Nucleus accumbens (tissue), 56 donors: ENCODE measurements at places on chromosomes 6 and 20.

DNA sequence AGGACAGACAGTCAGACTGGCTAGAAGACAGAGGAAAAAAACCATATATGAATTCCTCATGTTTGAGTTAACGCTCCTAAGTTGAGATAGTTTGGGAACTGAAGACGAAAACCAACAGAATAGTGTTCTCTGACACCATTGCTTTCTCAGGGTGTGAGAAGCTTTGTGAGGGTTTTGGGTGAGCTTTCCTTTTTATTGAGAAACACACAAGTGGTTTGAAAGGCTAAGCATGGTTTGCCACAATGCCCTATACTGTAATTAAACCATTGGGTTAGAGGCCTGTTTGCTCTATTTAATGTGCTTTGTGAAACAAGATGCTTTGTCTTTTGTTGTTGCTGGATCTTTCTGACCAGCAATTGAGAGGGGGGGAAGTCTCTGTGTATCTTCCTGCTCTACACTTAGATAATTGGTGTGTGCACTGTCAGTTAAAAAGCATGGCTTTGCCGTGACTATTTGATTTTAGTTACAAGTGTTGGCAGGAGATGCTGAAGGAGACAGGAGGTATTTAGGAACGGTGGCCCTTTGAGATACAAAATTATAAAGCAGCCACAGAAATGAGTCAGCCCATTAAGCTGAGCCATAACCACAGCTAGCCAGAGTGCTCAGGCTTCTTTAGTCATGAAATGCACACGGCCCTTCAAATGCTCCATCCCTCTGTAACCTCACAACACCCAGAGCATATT is 273.0 kb upstream of the PREP start:
- DNase-seq: no peak

- peak; percentile 56 for DNase-seq
These were observed 52.1 kb downstream of the RNASET2 start for GRCh38 chr6:166904101-166904746.

- no peak for DNase-seq
These were observed 13.6 kb upstream of the CHD6 start for GRCh38 chr20:41631826-41632225.

DNA sequence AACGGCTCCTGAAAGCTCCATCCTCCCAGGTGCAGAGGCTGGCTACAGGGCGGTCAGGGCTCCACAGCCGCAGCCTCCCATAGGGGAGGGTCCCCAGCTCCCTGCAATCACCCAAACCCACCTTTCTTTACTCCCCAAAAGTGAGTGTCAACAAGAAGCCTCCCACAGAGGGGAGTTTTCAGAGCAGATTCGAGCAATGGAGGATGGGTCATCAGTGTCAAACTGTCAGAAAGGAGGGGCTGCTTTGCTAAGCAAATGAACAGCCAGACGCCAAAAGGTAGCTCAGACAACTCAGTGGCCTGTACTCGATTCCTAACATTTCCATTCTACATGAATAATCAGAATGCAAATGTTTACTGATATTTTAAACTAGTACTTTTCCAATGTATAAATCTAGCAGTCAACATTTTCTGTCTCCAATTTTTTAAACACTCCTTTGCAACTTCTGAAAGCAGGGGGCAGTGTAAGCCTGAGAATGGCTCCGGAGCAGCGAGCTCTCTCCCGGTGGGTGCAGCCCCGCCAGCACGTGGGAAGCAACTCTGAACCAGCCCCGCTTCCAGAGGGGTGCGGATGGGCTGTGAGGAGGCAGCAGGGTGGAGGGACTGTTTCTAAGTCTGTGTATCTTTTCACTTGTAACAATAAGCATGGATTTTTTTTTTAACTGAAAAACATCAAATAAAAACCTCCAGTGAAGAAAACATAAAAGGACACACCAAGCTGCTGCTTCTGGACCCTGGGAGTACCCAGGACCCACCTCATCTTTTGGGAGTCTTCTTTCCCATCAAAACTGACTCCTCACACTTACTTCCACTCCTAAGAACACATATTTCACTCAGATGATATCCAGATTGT is 54.9 kb downstream of the TAF4 start:
- DNase-seq: peak; percentile 22

DNA sequence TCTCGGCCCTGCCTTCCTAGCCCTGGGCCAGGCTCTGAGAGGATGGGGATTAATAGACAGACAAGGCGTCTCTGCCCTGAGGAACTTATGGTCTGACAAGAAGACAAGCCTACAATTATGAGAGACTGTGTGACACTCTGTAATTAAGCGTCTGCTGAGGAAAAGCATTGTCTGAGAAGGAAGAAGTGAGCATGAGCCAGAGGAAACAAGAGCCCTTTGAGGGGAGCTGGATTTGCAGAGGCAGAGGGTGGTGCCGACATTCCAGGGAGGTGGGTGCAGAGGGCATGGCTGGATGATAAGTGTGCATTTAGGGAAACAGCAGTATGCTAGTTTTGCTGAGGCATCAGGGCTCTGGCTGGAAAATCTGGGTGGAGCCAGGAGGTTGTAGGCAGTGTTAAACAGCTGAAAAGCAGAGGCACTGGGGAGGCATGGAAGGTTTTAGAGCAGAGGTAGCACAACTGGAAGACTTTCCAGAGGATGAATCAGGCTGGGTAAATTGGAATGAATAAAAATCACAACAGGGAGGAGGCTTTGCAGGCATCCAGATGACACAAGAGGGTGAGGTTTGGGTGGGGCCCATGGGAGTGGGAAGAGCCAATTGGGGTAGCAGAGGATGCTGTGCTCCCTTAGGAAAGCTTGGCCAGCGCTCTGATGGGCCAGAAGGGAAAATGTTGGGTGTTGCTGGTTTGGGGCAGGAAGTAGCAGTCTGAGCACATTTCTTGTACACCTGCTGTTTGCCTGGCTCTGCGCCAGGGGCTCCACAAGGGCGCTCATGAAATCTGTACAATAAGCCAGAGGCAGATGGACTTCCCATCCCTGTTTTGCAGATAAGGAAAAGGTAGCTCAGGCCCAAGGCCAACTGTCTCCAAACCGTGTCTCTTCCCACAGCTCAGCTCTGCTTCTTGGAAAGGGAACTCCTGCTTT is 74.0 kb upstream of the MYL9 start:
- DNase-seq: no peak

- DNase-seq: no peak
These were observed 17.4 kb downstream of the COL20A1 start for GRCh38 chr20:63310265-63310991.

DNA sequence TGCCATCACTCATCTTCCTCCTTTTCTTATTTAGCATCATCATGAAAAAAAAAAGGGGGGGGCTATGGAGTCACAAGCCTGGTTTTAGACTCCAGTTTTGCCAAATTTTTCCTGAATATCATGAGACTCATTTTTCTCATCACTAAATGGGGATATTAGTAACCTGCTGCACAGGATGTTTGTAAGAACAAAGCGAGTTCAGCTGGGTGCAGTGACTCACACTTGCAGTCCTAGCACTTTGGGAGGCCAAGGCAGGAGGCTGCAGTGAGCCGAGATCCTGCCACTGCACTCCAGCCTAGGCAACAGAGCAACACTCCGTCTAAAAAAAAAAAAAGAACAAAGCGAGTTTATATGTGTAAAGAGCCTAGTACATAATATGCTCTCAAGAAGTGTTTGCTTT is 82.8 kb downstream of the TFAP2A start:
- no peak for DNase-seq

DNA sequence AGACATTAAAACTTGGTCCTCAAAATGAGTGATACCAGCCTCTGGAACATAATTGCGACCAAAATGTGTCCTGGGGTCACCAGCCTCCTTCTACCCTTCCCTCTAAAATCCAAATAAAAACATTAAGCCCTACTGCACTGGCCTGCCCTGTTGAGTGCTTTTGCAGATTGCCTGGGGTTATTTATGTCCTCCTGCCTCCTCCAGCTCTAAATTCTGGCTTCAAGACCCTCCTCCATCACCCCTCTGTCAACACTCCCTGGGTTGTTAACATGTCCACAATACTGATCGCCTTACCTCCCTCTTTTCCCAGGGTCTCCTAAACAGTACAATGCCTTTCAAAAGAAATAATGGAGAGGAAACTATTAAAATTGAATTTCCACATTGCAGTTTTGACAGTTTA is 327.5 kb downstream of the NRN1 start:
- DNase-seq: no peak

DNA sequence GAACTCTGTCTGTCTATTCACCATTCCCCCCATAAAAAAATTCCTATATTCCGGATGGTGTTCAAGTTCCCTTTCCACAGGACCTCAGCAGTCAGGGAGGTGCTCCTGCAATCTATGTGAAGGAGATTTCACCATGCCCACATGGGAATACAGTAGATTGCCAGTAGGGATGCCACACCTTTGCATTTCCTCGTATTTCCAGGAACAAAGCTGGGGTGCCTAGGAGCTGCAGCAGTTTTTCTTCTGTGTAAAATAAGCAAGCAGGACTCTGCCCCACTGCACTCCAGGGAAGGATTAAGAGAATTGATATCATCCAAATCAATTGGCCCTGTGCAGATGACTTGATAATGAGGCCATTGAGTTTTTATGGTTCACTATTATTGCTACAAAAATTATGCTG is 7.4 kb upstream of the KIF16B start:
- DNase-seq: no peak
